Activated T-helper 2 cell treated with anti-CD3 and anti-CD28 coated beads, Interferon-gamma antibody, Interleukin-2, Interleukin-4, amounts not matched to agents 10 μg/mL and 5 μg/mL and 100 μg/mL, durations not matched to agents 14 hours and 24 hours and 36 hours (primary cell): ENCODE measurements at places on chromosomes 16 and 17.

DNA sequence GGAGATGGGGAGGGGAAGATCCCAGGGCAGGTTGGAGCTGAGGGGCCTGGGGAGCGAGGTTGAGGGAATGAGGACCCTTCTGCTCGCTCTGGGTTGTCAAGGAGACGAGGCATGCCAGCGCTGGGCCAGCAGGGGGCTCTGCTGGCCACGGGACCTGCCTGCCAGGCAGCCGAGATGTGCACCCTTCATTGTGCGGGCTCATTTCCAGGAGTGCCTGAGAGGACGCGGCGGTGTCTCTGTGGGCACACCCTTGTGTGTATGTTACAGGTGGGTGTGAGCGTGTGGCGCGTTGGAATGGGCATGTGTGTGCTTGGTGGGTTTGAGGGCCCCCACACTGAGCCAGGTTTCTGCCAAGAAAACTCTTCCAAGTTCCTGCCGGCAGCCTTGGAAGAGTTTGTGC, 15.9 kb downstream of the ARHGAP23 start:
- peak; percentile 33 for DNase-seq

- DNase-seq, result no peak
Measured at GRCh38 chr17:50349243-50349600, 3.3 kb downstream of the XYLT2 start.

DNA sequence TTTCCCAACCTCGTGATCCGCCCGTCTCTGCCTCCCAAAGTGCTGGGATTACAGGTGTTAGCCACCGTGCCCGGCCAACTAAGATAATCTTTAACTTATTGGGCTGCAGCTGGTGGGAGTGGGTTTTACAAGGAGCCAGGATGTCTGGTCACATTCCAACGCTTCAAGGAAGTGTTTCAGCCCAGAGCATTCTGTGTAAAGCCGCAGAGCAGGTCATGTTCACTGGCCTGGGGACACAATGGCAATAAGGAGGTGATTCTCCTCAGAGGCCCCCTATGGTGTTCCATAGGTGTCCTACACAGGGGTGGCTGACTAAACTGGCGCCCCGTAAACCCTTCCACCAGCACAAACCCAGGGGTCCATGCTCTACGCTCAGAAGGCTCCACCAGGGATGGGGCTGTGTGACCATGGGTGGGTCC, 1.2 kb downstream of the QPRT start:
- no peak for DNase-seq

DNA sequence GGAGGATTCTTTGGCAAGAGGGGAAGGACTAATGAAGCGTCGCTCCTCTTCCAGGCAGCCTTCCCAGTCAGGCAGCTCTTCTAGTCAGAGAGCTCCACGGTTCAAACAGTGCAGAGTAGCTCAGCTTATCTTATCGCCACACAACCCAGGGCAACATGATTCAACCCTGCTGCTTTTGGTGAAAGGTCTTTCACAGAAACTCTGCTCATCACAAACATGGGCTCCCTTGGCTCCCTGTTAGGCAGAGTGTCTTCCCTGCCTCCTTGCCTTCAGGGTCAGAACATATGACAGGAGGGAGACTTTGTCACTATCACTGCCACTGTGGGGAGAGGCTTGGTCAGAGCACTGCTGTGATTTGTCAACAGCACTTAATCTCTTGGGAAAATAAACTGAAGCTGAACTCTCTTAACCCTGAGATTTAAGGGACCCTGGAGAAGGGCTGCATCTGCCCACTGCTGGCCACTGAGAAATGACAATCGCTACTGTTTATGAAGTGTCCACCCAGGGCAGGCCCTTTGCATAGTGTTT, 6.9 kb upstream of the SLC13A2 start:
- DNase-seq, result no peak

GRCh38 chr16:6356911-6357310, 975.7 kb upstream of the RBFOX1 start:
- DNase-seq, result no peak

DNA sequence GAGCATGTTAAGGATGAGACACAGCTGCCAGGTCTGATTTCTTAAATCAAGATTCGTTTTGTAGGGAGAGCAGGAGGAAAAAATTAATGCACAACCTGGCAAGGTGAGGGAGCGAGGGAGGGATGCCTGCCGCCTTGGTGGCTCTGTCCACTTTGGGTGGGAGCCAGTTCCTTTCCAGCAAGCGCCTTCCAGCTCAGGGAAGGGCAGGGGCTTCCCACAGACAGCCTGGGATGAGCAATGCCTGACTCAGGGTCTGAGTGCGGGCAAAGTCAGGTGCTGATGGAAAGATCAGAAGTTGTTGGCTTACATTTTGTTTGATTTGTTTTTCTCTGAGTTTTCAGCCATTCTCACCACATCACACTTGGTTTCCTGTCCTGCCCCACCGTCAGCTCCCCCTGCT, 220.7 kb downstream of the ENGASE start:
- DNase-seq, result no peak

DNA sequence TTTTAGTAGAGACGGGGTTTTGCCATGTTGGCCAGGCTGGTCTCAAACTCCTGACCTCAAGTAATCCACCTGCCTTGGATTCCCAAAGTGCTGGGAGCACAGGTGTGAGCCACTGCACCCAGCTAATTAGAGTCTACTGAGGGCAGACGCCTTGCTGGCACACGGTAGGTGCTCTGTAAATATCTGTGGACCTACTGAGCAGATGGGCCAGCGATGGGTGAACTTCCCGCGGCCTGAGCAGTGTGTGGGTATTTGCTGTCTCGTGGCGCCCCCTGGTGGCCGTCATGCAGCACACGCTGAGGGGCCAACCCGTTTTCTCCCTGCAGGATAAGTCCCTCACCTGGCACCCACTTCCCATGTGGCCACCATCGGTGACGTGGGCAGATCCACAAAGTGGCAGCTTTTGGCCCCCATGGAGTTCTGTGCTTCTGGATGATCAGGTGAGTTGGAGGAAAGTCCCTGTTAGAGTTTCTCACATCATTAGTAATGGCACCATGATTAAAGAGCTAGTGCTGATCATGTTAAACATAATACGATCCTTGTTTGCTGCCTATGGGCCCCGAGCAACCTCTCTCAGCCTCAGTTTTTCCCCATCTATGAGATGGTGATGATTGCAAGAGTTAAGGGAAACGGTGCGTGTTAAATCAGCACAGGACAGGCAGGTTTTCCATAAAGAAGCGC, 40.7 kb downstream of the ZDHHC7 start:
- DNase-seq, result peak; percentile 68

- no peak for DNase-seq
Measured at GRCh38 chr16:67531247-67531646, 2.6 kb downstream of the RIPOR1 start.

- no peak for DNase-seq
Measured at GRCh38 chr17:32869345-32870026, 7.4 kb downstream of the MYO1D start.

GRCh38 chr16:27632216-27632615, 82.3 kb downstream of the KATNIP start:
- no peak for DNase-seq

DNA sequence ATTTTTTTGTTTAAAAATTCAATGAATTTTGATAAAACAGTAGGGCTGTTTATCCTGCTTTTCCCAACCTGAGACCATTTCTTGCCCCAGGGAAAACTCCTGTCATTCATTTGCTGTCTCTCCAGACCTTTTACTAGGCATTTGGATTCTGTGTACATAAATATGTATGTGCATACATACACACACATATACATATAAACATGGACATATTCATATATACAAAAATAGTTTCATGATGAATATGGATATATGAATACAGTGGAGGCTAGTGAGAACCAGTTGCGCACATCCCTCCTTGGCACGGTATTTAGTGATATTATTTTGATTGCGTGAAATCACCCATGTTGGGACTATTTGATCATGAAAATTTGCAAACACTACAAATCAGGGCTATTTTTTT, 269.9 kb downstream of the BCAS3 start:
- DNase-seq, result no peak

GRCh38 chr16:52086901-52087300, 460.0 kb downstream of the TOX3 start:
- no peak for DNase-seq

DNA sequence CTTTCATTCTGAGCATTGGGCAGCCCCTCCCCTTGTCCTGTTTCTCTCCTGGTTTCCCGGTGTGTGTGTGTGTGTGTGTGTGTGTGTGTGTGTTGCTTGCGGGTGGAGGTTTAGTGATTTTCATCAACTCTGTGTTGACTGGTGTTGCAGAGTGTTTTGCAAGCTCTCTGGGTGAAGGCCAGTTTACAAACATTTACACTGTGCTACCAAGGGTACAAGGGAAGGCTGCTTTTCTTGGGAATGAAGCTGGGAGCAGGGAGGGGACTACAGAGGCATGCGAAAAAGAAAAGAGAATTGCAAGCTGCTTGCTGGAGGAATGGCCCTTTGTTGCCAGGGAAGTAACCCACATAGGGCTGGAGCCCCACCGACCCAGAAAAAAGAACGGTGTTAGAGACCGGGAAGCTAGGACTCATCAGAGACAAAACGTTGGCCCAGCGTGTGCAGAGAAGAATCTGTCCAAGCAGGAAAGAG, 29.6 kb downstream of the HS3ST3B1 start:
- no peak for DNase-seq

DNA sequence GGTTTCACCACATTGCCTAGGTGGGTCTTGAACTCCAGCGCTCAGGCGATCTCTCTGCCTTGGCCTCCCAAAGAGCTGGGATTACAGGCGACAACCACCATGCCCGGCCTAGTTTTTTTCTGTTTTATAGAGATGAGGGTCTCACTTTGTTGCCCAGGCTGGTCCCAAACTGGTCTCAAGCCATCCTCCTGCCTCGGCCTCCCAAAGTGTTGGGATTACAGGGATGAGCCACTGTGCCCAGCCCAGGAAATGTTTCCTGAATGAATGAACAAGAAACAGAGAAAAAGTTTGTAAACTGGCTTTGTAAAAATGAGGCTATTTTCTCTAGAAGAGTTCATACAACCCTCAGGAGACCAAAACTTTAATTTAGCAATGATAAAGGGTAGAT, 68.0 kb downstream of the WWP2 start:
- no peak for DNase-seq

DNA sequence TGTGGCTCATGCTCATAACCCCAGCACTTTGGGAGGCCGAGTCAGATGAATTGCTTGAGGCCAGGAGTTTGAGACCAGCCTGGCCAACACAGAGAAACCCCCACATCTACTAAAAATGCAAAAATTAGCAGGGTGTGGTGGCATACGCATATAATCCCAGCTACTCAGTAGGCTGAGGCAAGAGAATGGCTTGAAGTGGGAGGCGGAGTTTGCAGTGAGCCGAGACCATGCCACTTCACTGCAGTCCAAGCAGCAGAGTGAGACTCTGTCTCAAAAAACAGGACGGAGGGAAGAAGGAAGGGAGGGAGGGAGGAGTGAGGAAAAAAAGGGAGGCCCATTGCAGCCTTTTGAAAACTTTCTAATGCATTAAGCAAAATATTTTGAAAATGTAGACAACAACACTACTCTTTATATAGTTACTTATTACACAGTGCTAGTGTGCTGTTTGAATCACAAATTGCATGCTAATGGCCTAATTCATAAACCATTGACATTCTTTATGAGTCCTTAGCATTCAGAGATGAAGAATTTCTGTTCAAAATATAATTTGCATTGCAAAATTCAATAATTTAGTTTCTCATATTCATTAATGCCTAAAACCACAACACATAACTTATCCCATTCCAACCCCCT, 59.4 kb downstream of the TMEM114 start:
- no peak for DNase-seq

GRCh38 chr17:41522301-41523224, 3.9 kb upstream of the KRT15 start:
- DNase-seq, result no peak

- no peak for DNase-seq
Measured at GRCh38 chr16:67356396-67356795, 29.8 kb downstream of the LRRC36 start.

- DNase-seq, result no peak
Measured at GRCh38 chr16:29686740-29687332, 7.9 kb downstream of the QPRT start.

DNA sequence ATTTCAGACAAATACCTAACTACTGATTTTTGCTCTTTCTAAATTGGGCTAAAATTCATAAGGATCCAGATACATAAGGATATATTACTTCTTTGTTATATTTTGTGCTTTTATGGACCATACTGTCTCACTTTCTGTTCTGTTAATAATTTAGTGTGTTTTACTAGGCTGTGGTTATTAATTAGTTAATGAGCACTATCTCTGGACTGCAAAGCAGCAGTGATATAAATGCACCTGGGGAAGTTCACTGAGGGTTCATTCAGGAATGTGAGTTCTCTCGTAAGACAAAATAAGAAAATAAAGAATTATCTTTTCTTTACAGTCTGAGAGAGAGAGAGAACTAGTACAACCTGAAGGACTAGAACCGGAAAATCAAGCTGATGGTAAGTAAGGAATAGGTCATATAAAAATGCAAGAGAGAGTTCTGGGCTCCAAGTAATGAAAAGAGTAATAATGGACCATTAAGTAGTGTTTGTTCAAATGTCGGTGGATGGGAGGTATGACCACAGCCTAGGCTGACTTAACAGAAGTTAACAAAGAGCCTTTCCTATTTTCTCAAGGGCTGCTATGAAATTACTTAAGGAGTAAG, 55.6 kb downstream of the IKZF3 start:
- DNase-seq, result no peak

- no peak for DNase-seq
Measured at GRCh38 chr16:61146429-61146828, 889.8 kb downstream of the CDH8 start.

DNA sequence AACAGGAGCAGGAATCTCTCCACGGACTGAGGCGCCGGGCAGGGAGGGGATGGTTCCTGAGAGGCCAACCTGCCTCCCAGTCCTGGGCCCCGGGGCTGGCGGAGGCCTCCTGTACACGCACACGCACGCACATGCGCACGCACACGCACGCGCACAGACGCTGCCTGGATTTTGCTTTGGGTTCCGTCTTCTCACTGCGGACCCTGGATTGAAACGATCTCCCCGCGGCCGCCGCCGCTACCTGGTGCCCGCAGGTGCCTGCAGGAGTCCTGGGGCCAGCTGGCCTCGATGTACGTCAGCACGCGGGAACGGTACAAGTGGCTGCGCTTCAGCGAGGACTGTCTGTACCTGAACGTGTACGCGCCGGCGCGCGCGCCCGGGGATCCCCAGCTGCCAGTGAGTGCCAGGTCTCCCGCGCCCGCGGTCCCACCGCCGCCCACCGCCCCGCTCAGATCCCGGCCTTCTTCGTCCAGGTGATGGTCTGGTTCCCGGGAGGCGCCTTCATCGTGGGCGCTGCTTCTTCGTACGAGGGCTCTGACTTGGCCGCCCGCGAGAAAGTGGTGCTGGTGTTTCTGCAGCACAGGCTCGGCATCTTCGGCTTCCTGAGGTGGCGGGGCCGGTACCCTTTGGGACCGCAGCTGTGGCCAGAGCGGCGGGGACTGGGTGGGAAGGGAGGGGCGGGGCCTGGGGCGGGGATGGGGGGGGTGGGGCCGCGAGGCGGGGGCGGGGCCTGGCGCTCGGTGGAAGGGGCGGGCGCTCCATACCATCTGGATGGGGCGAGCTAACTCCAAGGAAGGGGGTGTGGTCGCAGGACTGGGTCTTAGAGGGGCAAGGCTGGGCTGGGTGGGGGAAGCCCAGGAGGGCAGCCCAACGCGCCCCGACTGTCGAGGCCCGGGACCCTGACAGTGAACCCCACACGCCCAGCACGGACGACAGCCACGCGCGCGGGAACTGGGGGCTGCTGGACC, 12.3 kb downstream of the CES4A start:
- peak; percentile 52 for DNase-seq

- no peak for DNase-seq
Measured at GRCh38 chr17:31446195-31446967, 54.9 kb downstream of the RAB11FIP4 start.

GRCh38 chr17:40485851-40486521, 15.4 kb downstream of the TNS4 start:
- DNase-seq, result no peak
